ENCODE measurements at places on chromosomes 5 and 9. TPM values are rescaled to one million over a fixed set of nuclear protein-coding genes. Genes with fewer than 3 reads are reported as not detected.

DNA sequence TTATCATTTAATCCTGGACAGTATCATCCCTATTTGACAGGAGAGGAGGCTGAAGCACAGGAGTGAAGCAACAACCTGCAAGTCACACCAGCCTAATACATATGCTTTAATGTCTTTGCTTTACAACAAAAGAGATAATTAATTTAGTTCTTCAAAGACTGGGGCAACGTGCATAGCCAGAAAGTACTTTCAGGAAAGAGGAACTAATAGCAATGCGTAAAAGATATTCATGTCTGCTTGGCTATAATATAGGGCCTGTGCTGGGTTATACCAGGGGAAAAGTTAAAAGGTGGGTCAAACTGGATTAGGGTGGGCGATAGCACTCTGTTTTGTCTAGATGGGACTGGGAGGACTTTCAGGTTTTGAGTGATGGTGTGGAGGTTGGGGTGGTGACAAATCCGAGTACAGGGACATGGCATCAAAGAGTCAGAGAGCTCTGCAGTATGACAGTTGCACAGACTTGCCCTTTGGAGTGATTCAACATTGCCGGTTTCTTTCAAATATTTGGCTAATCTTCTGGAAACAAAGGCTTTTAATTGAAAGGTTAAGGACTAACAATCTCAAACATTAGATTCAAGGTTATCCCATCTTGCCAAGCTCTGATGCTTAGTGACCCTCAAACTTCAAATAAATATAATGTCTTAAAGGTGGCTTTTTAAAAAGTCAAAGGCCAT, 11.9 kb downstream of the DAB2 start:
- no peak for DNase-seq

- no peak for DNase-seq
Measured at GRCh38 chr9:117224695-117225094, 190.2 kb downstream of the ASTN2 start.

- peak; percentile 47 for DNase-seq
Measured at GRCh38 chr9:131008909-131009618, at the start of gene LAMC3. Gene LAMC3 (plus strand): TSS chr9:131009174. CDS start chr9:131009215, 41 bp downstream.

DNA sequence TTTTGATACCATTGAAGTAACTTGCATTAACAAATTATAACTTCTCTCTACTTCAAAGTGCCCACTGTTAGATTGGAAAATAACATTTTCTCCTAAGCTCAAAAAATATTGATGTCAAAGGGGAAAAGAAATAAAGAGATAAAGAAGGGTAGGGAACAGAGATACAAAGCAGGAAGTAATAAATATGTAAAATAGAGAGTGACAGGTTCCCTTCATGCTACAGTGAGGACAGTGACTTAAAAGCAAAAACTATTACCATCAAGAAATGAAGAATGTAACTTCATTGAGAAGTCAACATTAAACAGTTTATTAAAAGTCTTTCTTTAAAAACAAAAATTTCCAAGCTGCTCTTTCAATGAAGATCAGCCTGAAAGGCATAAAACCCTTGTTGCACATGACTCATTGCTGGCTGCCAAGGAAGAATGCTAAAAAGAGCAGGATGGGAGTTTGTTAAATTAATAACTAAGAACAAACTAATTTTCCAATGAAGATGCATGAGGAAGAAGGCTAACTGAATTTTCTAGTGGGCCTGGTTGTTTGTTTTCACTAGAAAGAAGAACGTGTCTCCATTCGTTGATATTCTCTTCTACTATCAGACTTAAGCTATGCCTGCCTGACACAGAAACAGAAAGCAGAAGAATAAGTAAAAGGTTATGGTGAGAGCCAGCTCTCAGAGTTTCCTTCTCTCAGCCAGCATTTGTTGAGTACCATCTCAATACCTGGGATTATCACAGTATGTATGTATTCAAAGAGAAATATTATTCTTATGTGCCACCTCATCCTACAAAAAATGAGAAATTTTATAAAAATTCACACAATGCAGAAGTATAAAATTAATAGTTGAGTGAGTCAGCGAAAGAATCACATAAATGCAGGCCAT, 197.8 kb upstream of the NREP start:
- no peak for DNase-seq

DNA sequence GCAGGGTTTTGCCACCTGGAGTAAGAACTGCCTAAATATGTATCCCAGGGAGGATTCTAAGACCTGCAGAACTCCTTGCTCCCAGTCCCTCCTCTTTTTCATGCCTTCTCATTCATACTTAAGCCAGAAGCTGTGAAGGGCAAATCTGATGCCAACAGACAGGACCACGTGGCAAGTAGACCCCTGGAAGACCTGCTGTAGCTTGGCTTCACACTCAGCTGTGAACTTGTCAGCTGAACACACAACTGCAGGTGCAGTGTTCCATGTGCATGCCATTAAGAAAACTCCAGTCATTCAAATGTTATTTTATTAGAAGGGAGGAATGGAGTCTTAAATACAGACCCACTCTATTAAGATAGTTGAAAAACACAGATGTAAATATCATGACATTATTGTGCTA, 79.3 kb upstream of the AGXT2 start:
- no peak for DNase-seq

Gene COL23A1
- 1.2 TPM for total RNA-seq
